ENCODE measurements at places on chromosomes 2 and 18. TPM values are rescaled to one million over a fixed set of nuclear protein-coding genes. Genes with fewer than 3 reads are reported as not detected.

Gene ALK
- not detected for total RNA-seq

Gene UGT1A6
- total RNA-seq: not detected

Gene SPP2
- total RNA-seq: not detected

Gene DCC
- 0.13 TPM for total RNA-seq

Gene NEU2
- total RNA-seq: not detected

Gene KLHL30
- 1.6 TPM for total RNA-seq

Gene ANKRD23
- total RNA-seq: 1.9 TPM

Gene RAX
- total RNA-seq: not detected

Gene ARMC9
- total RNA-seq: 158 TPM

Gene IL36RN
- not detected for total RNA-seq

Gene LOXHD1
- total RNA-seq: not detected

All from aortic smooth muscle cell (primary cell).